RPMI7951 (cell line): ENCODE measurements at places on chromosomes 13 and 19. TPM values are rescaled to one million over a fixed set of nuclear protein-coding genes. Genes with fewer than 3 reads are reported as not detected.

DNA sequence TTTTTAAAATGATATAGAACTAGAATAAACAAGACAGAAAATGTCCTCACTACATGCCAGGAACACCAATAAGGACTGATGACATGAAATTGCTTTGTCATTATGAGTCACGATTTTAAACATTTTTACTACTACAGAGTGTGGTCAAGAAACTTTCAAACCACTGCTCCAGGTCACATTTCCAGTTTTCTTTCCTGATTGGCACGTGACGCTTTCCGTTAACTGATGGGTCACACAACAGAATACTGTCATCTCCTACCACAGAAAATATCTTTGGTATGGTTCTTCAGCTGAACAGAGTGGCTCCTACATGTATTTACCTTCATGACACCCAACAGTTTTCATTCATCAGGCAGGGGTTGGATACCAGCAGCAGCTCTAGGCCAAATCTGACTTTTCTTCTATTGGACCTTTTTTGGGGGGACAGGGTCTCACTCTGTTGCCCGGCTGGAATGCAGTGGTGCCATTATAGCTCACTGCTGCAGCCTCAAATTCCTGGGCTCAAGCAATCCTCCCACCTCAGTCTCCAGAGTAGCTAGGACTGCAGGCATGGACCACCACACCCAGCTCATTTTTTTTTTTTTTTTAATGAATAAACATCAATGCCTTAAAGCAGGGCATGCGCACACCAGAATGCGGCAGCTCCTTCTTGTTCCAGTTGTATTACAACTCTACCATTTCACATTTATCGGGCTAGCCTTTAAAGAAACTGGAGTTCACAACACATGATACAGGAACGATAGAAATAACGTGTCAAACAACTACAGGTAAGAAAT is 147.4 kb downstream of the RNF17 start:
- DNase-seq: peak; percentile 81

DNA sequence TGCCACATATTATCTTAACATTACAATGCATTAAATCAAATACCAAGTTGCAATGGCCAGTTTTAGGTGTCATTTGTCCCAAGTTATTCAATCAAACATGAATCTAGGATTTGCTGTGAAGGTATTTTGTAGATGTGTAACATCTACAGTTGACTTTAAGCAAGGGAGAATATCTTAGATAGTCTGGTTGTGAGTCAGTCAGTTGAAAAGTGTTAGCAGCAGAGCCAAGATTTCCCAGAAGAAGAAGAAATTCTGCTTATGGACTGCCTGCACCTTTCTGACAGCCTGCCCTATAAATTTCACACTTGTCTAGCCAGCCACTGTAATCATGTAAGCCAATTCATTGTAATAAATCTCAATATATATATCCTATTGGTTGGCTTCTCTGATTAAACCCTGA is 41.3 kb upstream of the INTS6 start:
- DNase-seq: no peak

- no peak for DNase-seq
These were observed 978 bp upstream of the TGFBR3L start for GRCh38 chr19:7913652-7914051.

- DNase-seq: peak; percentile 66
These were observed 47.3 kb upstream of the SHKBP1 start for GRCh38 chr19:40529093-40529954.

NLRP9 gene
- total RNA-seq: not detected in 2 replicates

DNM2 gene
- total RNA-seq: 46.6 and 77.3 TPM in 2 replicates

PSG11 gene
- total RNA-seq: 0.29 TPM in 1 of 2 replicates, not detected in the other

SMAD9 gene
- 0.12 TPM in 1 of 2 replicates, not detected in the other for total RNA-seq

KLK2 gene
- not detected in 2 replicates for total RNA-seq
